ENCODE measurements at places on chromosomes 12 and 14.
A peak's percentile ranks its signal among the peaks of the same experiment; 100 is the strongest.

DNA sequence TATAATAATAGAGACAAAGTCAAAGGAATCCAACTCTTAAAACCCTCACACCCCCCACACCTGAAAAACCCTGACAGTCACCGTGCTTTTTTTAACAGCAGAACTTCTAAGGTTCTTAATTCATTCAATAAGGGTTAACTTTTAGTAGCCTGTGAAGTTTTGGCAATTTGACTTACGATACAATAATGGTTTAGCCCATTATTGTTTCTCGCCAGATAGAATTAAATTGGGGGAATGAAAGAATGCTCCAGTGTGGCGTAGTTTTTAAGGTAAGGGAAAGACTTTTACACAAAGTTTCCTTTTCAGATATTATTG, 604 bp upstream of the MAGOHB start:
- no peak for DNase-seq

- no peak for DNase-seq
Measured at GRCh38 chr12:95715177-95715576, 75.4 kb downstream of the NTN4 start.

- DNase-seq: no peak
Measured at GRCh38 chr14:20247646-20248246, 8.7 kb downstream of the OR11H4 start.

DNA sequence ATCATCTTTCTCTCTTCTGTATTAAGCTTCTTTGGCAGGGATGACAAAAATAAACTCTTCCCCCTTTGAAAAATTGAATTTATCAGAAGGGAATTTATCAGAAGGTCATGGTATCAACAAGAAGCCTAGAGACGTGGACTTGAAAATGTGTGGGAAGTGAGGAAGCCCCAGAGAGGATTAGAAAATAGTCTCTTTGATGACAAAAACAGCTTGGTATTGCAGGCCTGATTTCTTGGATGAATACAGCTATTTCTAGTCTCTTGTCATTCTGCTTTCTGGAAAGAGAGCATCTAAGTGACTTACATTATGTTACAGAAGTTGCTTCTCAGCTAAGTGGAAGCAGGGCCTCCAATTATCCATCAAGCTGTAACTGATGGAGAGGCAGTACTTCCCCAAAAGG, 111.1 kb downstream of the KITLG start:
- no peak for DNase-seq

DNA sequence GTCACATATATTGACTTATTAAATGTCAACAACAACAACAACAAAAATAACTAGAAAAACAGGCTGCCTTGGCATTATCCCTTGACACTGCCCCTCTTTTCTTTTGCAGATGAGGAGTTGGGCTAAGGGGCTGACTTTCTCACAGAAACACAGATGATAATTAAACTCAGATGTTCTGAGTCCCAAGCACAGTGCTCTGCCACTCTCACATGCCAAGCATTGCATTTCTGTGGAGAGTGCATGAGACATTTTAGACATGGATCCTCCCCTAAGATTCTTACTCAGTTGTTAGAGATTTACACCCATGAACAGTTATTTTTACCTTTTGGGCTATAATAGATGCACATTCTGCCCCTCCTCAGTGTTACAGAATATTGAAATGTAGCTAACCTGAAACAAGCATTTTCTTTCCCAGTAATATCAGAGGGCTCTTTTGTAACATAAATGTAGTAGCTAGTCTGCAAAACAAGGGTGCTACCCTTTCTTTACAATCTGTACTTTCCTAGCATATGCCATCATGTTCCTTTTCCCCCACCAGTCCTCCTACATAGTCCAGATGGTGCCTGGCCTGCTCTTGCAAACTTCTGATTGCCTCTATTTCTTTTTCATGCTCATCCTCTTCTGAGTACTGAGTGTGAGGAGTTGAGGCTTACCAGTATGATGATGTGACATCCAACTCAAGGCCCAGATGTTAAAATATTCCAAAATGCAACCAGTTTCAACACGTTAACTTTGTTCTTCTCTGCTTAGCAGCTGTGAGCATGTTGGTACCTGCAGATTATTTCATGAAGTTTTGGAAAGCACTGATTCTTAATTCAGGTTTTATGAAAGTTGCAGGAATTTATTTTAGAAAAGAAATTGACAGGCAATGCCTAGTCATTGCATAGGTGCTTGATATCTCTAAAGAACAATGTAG, 125.0 kb upstream of the ATP2B1 start:
- DNase-seq: no peak

DNA sequence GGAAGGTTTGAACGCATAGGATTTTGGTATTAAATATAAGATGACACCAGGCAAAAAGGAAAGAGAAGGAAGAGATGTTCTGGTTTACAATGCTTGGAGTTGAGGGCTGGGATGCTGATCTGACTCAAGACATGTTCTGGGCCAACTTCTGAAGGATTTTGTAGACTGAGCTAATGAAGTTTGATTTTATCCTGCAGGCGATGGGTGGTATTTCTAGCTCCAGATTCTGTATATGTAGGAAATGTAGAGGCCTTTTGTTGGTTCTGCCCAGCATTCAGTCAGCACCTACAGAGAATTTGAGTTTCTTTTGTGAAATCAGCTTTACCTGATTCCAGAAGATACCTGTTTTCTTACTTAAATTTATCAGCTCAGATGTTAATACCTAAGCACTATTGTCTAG, 48.2 kb downstream of the VEZT start:
- no peak for DNase-seq

DNA sequence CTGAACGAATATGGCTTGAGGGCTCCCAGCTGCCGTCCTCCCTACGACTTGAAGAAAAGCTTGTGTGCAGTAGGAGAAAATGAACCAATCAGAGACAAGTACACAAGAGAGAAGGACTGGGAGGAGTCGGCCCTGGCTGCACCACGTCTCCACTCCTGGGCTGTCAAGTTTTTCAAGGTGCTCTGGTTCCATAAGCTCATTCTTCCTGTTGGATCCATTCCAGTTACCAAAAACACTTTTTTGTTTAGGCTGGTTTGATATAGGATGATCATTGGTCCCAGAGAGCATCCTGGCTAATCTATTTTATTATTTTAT, 2.8 kb upstream of the A2ML1 start:
- DNase-seq: no peak

GRCh38 chr14:93564918-93565317, 134.2 kb downstream of the UNC79 start:
- DNase-seq: no peak

DNA sequence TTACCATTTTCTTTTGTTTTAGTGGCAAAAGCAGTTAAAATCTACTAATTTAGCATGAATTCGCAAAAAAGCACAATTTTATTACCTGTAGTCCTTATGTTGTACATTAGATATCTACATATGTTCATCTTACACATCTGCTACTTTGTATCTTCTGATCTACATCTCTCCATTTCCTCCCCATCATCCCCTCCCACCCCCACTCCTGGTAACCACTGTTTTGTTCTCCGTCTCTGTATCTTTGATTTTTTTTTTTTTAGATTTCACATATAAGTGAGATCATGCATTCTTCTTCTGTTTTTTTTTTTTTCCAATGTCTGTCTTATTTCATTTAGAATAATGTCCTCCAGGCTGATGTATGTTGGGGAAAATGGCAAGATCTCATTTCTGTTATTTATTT, 922.7 kb downstream of the VRK1 start:
- DNase-seq: no peak

DNA sequence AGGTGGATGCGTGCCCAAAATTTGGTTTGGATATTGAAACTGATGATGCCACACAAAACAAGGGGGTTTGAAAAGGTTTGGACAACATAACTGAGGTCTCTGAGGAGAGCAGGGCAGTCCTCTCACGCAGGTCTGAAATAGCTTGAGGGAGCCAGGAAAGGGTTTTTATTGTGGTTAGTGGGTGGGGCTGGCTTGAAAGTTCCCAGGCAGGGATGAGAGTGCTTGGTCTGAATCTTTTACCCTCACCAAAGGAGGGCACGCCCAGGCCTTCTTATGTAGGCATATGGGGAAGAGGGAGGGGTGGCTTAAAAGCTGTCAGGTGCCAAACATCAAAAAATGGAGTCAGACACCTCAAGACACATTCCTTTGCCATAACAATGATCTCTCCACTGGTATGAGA, 493.1 kb upstream of the CCDC196 start:
- DNase-seq: no peak

DNA sequence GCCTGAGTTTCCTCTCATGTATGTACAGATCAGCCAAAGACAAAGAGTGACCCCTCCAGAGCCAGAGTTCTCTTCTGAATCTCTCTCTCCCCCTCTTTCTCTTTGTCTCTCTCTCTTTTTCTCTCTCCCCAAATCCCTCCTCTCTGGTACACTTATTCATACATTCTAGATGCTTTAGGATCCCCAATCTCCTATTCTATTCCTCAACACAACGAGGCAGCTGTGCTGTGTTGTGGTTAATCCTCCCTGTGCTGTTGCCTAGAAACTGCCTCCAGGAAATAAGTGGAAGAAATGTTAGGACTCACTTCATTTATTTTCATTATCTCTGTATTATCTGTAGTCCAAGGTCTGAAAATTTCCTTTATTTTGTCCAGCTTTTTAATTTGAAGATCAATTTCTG, 350.5 kb upstream of the OR4E1 start:
- no peak for DNase-seq

GRCh38 chr12:124213666-124214347, 81.1 kb upstream of the RFLNA start:
- DNase-seq: no peak

GRCh38 chr12:108727868-108728735, 3.2 kb downstream of the CORO1C start:
- no peak for DNase-seq

- DNase-seq: no peak
Measured at GRCh38 chr12:88435334-88436076, 144.8 kb downstream of the KITLG start.

DNA sequence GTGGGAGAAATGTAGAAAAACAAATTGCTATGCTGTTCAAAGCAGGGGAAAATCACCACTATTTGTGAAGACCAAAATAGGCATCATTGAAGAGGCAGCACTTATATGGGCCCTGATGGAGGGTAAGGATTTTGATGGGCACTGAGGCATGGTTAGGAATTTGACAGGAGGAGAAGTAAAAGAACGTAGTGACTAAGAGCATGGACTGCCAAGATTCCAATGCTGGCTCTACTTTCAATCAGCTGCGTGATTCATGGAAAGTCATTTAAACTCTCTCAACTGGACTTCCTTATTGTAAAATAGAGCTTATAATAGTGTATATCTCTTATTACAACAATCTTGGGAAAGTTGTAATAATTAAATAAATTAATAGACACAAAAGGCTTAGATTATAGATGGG, 267.7 kb upstream of the G2E3 start:
- no peak for DNase-seq

GRCh38 chr12:16358878-16359277, 11.4 kb downstream of the MGST1 start:
- DNase-seq: peak; percentile 70

DNA sequence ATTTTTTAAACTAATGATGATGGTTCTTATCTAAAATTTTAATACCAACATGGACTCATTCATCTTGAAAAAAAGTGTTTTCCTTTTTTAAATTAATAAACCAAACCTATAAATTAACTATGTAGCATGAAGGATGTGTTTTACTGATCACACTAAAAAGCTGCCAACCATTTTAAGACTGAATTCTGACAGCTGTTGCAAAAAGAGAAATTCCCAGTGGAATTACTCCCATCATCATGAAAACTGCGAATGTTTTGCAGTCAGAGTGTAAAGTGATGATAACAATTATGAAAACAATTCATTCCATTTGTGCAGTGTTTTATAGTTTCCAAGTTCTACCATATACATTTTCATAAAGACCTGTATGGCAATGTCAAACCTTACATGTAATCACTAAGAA, 232.8 kb downstream of the SLC2A13 start:
- no peak for DNase-seq

- no peak for DNase-seq
Measured at GRCh38 chr14:57575482-57575881, 81.8 kb upstream of the CCDC198 start.

DNA sequence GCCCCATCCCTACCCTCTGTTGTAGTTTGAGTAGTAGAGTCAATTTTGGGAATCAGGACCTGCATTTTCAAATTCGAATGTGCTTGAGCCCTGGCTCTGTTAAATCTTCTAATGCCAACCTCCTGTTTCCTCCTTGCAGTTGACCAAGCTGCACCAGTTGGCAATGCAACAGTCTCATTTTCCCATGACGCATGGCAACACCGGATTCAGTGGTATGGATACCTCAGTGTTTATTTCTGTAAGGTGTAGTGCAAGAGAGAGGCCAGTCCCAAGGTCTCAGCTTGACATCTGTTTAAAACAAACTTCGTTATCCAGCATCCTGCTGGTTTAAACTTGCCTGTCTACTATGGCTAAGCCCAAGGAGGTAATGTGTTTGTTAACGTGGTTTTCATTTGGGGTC, 15.2 kb downstream of the PCBP2 start:
- DNase-seq: no peak

- DNase-seq: no peak
Measured at GRCh38 chr12:62525271-62525670, 58.6 kb downstream of the MON2 start.

DNA sequence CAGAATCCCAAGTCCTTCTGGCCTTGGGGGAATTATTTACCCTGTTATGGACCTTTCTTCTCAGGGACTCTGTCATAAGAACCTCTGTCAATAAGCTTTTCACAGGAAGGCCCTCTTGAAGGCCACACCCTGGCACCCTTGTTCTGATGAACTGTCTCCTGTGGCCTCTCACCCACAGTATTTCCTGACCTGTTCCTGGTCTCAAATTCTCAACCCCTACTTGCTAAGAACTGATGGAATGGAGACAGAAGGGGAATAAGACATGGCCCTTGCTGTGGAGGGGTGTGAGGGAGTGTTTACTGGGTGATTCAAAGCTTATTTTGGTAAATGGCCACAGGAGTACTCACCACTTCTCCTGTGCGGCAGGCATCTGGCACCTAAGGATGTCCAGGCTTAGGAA, 1082.9 kb downstream of the BCL11B start:
- DNase-seq: no peak

DNA sequence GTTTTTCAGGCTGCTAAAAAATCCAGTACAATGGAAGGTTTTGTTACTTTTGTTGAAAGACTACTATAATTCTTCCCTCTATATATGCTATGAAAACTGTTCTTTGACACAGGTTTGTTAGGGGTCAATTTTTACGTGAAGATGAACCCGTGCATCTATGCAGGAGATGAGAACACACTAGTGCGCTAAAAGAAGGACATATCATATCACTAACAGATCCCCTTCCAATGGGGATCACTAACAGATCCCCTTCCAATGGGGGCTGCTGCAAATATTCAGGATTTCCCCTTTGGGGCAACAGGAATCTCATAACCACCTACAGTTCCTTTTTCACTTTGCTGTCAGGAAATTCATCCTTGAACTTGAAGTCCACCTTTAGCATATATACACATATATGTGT, 75.1 kb downstream of the CLMN start:
- no peak for DNase-seq

GRCh38 chr14:101600891-101601605, 39.8 kb downstream of the DIO3 start:
- DNase-seq: no peak

- DNase-seq: no peak
Measured at GRCh38 chr12:95836630-95837239, 22.0 kb upstream of the SNRPF start.

GRCh38 chr12:54217774-54218241, 29.0 kb upstream of the SMUG1 start:
- no peak for DNase-seq

Measured in inflammatory macrophage (primary cell).